ENCODE measurements at places on chromosomes 5 and 9. TPM values are rescaled to one million over a fixed set of nuclear protein-coding genes. Genes with fewer than 3 reads are reported as not detected.

- DNase-seq = no peak
Observed at GRCh38 chr9:99296291-99296951, 74.3 kb downstream of the SEC61B start.

The GLDC gene
- polyA plus RNA-seq = 0.13 TPM

DNA sequence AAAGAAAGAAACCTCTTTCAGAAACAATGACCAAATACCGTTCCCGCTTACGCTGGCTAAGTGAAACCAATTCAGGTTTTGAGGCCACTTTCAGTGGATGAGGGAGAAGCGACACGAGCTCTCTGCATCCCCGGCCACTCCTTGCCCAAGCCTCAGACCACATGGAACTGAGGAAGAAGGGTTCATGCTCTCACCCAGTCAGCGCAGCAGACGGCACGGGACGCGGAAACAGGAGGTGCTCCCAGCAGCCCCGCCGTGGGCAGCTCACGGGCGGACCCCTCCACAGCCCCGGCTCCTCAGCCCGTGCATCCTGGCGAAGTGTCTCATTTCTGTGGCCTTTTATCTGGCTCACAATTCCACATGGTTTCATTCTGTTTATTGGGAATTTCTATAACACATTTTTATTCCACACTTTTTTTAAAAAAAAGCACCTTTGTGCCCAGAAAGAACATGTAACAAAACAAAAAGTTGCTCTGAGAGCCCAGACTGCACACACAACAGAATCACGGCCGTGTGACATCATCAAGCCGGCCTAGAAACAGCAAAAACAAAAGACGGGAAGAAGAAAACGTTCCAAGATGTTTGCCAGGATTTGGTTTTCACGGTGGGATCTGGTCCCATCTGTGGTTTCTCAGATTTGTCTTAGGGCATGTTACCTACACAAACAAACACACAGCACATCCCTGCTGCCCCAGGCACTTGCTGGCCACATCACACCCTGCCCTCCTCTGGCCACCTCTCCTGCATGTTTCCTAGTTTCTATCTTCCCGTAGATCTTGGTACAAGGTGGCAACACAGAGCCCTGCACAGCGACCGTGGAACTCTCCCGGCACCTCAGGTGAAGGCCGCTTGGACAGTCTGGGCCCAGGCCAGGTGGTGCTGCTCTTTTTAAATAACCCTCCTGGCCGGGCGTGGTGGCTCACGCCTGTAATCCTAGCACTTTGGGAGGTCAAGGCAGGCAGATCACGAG, 16.2 kb downstream of the QSOX2 start:
- DNase-seq = no peak

- no peak for DNase-seq
Observed at GRCh38 chr9:89497257-89497963, 503 bp downstream of the SEMA4D start.

The OTP gene
- not detected for polyA plus RNA-seq

GRCh38 chr5:116237917-116238500, 153.2 kb downstream of the COMMD10 start:
- no peak for DNase-seq

GRCh38 chr5:17441351-17441750, 56.7 kb upstream of the TAF11L2 start:
- DNase-seq = peak; percentile 95

- no peak for DNase-seq
Observed at GRCh38 chr5:123046222-123046621, 9.7 kb upstream of the PPIC start.

The FAM120AOS gene
- 22.7 TPM for polyA plus RNA-seq

GRCh38 chr5:178314961-178315820, 82.6 kb upstream of the PHYKPL start:
- DNase-seq = no peak

DNA sequence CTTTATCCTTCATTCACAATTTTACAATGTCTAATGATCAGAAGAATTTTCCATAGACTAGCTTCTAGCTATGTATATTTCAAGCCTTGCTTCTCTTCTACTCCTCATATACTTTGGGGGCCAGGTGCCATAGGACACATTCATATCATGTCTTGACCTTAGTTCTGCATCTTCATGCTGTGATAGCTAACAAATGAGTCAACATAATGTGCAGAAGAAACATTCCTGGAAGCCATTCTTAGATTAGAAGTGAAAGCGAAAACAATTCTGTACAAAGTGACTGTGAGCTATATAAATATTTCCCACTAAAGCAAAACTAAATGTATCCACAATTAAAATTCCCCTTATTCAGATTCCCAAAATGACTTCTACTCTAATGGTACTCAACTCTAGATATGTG, 320.2 kb upstream of the NREP start:
- peak; percentile 52 for DNase-seq

- peak; percentile 54 for DNase-seq
Observed at GRCh38 chr5:171152382-171152781, 156.7 kb upstream of the TLX3 start.
